ENCODE measurements at places on chromosomes 3 and 15. TPM values are rescaled to one million over a fixed set of nuclear protein-coding genes. Genes with fewer than 3 reads are reported as not detected.

EFCC1 gene
- total RNA-seq, result 2.8 TPM

DNA sequence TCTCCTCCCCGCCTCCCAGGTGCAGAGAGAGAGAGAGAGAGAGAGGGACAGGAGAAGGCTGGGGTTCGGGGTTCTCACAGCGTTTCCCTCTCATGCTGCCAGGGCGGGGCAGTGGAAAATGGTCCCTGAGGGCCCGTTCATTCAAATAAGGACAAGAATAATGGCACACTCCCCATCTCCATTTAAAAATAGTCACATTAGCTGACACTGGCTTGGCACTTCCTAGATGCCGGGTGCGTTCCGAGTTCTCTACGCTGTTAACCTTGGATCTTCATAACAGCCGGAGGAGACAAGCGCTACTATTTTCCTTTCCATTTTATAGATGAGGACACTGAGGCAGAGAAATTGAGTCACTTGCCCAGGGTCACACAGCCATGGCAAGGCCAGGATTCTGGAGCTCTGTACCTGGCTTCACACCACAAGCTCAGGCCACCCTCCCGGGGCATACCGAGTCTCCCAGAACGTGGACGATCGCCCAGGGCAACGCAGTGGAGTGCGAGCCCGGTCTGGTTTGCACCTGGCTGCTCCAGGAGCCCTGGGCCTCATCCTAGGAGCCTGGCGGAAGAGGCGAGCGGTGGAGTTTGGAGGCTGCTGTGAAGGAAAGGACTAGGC lies 608 bp upstream of the SLC6A6 start:
- no peak for DNase-seq

- no peak for DNase-seq
These were observed 149.5 kb downstream of the RAP2B start for GRCh38 chr3:153311541-153311940.

DNA sequence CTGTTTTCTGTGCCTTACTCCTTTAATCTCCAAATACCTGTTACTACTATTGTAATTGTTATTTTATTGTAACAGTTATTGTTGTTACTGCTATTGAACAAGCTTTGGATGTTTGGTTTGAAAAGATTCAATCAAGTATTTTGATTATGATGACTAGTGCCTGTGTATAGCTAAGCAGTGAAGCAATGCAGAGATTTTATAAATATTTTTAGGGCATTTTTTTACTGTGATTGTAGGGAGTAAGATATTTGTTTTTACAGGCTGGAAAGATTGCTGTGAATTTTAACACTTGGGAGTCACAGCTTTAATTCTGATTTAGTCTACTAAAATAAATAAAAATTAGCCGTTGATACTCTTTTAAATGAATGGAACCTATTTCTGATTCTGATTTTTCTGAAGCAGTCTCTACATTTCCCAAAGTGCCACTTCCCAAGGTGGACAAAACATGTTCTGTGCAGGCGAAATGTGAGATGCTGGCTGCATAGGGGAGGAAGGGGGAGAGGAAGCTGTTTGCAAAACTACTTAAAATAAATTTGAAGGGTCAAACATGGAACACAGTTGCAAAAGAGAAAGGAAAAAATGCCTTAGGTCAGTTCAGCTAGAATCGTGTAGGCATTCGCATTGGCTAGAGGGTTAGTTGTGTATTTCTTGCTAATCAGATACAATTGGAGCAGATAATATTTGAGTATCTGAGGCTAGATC lies 25.7 kb downstream of the EEFSEC start:
- DNase-seq, result peak; percentile 18

KLF15 gene
- total RNA-seq, result 0.50 TPM

- DNase-seq, result peak; percentile 30
These were observed 71.5 kb downstream of the LRRC28 start for GRCh38 chr15:99322643-99323405.

DNA sequence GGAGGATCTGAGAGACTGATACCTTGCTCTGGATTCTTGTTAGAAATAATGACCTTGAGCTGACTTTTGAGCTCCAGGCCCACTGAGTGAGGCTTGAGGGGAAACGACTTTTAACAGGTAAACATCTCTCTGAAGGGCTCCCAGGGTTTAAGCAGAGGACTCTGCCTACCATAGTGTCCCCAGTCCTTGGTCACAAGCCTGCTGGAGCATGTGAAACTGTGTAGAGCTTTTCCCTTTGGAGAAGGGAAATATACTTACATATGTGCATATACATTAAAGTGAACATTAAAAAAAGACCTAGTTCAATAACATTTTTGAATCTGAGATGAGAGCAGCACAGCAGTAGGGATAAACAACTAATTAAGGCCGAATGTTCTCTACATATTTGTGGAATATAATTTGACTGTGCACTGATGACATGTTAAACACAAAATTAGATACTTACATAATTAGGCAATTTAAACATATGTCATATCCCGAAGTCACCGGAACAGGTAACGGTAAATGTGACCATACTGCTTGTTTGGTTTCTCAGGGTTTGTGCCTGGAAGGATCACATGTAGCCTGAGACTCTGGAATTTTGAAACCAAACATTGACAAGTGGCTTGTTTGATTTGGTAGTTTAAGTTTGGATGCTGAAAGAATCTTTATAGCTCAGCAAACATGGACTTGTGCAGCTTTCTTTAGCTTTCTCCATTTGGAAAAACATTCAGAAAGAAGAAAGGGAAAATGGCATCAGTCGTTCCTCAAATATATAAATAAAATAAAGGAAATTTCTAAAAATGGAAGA lies 266.1 kb upstream of the C2CD4B start:
- DNase-seq, result no peak

DNA sequence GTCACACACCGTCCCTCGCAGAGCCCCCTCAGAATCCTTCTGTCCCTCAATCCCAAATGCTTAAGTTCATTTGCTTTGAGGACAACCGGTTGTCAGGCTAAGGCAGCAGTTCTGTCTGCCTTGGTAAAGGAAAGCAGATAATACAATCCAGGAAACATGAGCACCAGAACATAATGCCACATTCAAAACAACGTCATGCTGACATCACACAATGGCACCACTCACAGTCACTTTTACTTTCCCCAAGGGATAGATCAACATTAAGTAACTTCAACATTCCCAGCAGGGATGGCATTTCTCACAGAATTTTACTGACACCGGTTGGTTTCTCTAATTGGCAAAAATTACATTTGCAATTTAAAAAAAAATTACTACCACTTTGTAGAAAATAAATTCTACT lies 74.6 kb upstream of the PSMD6 start:
- DNase-seq, result no peak

MRPL3 gene
- total RNA-seq, result 164 TPM

POLQ gene
- 9.1 TPM for total RNA-seq

- no peak for DNase-seq
These were observed 139.8 kb upstream of the PROK2 start for GRCh38 chr3:71924721-71925120.

DNA sequence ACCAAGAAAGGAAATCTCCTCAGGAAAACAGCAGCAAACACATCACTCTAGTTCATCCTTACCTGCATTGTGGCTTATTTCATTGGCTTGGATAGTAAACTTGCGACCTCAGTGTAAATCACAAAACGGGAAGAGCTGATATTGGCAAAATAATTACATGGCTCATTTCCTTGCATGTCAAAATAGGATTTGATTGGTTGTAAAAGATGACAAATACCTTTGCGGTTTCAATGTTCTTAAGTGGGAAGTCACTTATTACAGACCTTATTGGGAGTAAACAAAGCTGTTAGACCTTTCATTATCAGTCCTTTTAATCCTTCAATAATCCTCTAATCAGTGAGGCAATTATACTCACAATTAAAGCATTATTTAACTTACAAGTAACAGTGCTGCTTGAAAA lies 590.6 kb downstream of the MAGI1 start:
- no peak for DNase-seq

DNA sequence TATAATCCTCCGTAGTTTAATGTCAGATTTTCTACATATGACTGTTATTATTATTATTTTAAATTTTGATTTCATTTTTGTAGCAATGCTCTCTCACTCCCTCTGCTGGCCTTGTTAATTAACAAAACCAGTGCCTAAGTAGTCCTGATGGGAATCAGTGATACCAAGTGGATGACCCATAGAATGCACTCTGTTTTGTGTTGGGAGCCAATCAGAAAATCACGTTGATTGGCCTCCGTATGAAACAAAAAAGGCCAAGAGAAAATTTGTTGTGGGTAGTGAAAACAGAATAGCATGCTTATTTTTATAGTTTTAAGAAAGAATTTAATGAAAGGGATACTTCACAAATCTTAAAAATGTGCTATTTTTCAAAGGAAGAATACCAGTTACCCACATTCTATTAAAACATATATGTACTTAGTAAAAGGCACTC lies 34.4 kb upstream of the MEIS2 start:
- DNase-seq, result no peak

CLDN16 gene
- 0.08 TPM for total RNA-seq

- DNase-seq, result no peak
These were observed 135.4 kb downstream of the NSMCE3 start for GRCh38 chr15:29134239-29134638.

SKOR1 gene
- not detected for total RNA-seq

DNA sequence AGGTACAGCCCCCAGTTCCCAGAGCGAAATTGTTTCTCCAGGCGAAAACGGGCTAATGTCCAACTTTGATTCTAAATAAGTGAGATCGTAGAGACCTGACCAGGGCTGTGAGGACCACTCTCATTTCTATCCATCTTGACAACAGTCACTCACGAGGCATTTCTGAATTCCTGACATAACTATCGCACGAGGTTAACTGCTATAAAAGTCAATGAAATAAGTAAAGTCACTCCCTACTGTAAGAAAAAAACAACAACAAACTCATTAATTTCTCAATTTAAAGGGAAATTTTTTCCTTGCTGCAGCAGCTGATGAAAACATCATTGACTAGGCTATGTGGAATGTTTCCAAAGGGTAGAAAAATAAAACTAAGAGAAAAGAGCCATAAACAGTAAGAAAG lies 69.1 kb downstream of the GREM1 start:
- DNase-seq, result peak; percentile 34

GRCh38 chr3:9852528-9852927 lies 8.7 kb upstream of the RPUSD3 start:
- DNase-seq, result no peak

DNA sequence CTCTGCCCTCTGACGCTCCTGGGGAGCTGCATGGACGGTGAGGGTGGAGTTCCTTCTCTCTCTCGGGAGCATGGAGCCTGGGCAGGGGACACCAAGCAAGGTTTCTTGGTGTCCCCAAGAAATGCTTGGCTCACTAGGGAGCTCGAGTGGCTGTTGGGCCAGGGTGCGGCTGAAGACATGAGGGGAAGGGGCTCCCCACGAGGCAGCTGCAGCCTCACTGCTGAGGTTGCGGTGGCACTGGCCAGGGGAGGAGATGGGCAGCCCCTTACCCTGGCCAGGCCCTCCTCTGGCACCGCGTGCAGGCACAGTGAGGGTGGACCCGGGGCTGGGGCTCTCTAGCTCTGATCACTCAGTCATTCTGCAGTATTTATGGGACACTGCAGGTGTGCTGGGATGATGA lies 43.5 kb upstream of the SLC41A3 start:
- DNase-seq, result no peak

DNA sequence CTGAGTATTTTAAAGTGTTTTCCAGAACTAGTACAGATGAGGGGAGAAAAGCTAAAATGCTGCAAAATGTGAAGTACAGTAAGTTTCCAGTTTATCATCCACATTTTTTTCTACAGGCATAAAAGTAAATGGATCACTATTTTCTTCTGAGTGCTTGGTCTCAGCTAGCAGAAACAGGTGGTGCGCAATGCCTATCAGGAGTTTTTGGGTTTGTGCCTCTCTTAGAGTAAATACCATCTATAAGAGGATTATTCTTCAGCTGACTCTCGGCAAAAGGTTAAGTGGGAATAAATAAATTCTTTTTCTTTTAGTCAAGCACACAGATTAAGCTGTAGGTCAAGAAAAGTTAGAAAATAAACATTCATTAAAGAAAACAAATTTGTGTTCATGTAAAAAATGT lies 1027.7 kb downstream of the PLOD2 start:
- no peak for DNase-seq

- DNase-seq, result no peak
These were observed 33.5 kb downstream of the ADAM10 start for GRCh38 chr15:58716027-58716426.

AP3S2 gene
- 59.2 TPM for total RNA-seq

- DNase-seq, result no peak
These were observed 1.2 kb downstream of the TRPM7 start for GRCh38 chr15:50685191-50685975.

DNA sequence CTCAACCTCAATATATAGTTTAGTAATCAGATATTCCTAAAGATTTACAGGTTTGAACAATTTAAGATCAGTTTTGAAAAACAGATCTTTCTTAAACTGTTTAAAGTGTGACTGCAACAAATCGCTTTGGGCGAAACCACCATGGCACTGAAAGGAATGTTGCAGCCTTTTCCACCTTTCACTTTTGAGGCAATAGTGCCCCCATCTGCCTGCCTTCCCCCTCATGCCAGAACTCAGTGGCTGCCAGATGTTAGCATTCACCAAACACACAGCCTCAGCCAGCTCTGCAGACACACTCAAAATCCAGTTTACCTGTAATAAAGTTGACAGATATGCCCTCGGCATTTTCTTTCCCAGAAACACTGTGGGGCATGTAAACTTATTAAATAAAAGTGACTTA lies 3.3 kb downstream of the LYSMD4 start:
- peak; percentile 19 for DNase-seq

AP4E1 gene
- 17.9 TPM for total RNA-seq

GRCh38 chr15:51450001-51450400 lies 108.5 kb downstream of the GLDN start:
- DNase-seq, result no peak

- DNase-seq, result no peak
These were observed 130.1 kb upstream of the STAC start for GRCh38 chr3:36250191-36250590.

CIDEC gene
- total RNA-seq, result not detected

DNA sequence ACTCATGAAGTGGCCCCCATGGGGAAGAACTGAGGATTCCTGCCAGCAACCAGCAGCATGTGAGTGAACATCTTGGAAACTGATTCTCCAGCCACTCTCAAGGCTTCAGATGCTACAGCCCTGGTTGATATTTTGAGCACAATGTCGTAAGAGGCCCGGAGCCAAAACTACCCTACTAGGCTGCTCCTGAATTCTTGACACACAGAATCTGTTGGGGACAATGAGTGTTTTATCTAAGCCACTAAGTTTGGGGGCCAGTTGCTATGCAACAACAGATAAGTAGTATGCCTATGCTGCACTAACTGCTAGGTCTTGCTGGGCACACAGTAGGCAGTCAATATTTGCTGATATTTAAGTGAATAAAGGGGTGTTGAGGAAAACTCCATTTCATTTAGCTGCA lies 89.9 kb upstream of the CHL1 start:
- no peak for DNase-seq
